NCI-H460 (cell line): ENCODE measurements at places on chromosomes 16 and 17. TPM values are rescaled to one million over a fixed set of nuclear protein-coding genes. Genes with fewer than 3 reads are reported as not detected.

The CHST4 gene
- not detected in 2 replicates for total RNA-seq

GRCh38 chr17:33595828-33596227 lies 302.7 kb upstream of the ASIC2 start:
- no peak for DNase-seq

DNA sequence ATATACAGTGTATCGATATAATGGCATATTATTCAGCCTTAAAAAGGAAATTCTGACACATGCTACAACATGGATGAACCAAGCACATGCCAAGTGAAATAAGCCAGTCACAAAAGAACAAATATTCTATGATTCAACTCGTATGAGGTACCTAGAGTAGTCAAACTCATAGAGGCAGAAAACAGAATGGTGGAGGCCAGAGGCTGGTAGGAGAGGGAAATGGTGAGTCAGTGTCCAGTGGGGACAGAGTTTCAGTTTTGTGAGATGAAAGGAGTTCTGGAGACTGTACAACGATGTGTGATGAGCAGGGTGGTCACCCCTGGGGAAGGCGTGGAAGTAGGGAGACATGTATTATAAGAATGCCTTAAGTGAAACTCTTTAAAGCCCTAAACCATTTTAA lies 39.9 kb downstream of the RNF157 start:
- DNase-seq, result no peak

DNA sequence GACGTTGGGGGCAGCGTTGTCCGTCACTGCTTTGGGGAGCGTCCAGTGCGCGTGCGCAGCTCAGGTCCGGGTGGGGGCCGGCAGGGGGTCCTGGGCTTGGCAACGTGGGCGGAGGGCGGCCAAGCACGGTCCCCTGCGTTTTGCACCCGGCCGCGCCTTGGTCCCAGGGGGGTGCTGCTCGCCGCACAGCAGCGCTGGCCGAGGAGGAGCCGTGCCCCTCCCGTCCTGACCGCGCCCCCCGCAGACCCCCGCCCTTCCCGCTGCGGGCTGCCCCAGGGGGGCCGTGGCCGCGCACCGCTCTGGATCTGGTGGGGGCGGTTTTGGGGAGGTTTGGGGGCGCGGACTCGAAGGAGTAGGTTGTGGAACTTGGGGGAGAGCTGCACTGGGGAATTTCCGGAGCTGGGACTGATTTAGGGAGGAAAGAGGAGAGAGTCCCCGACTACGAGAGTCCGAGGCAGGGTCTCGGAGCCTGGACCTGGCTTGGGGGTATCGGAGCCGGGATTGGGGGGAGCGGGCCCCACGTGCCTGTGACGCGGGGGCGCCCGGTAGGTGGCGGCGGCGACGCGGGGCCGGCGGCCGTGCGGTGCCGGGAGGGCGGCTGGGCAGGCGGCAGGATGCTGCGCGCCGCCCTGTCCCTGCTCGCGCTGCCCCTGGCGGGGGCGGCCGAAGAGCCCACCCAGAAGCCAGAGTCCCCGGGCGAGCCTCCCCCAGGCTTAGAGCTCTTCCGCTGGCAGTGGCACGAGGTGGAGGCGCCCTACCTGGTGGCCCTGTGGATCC lies at the start of gene SLC9A5:
Gene SLC9A5 (plus strand): TSS at position 579 of the 777 bp plus-strand sequence. CDS start 36 bp downstream, at position 615.
- DNase-seq, result no peak
